ENCODE measurements at places on chromosomes 3 and 15.
A peak's percentile ranks its signal among the peaks of the same experiment; 100 is the strongest.

GRCh38 chr3:194137008-194137505, 1.1 kb downstream of the HES1 start:
- DNase-seq: peak; percentile 39

DNA sequence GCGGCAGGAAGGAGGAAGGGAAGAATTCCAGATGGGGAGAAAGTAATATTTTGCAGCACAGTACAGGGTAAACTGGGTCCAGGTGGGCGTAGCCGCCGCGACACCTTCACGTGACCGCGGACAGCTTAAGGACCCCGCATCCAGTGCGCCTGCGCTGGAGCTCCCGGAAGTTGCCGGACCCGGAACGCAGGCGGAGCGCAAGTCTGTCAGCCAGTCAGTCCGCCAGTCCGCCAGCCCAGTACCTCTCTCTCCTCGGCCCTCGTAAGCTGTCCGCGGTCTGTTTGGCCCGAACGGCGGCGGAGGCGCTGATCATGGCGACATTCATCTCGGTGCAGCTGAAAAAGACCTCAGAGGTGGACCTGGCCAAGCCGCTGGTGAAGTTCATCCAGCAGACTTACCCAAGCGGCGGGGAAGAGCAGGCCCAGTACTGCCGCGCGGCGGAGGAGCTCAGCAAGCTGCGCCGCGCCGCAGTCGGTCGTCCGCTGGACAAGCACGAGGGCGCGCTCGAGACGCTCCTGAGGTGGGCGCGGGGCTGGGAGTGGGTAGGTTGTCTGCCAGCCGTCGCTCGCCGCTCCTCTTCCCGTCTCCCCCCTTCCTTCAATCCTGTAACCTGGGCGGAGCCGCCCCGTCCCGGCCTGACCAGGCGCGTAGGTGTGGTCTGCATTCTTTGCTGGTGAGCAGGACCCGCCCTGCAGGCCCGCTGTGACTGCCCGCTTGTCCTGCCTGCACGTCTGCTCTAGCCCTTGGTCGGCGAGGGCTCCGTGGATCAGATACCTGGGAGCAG, at the start of gene PDCD6IP:
PDCD6IP (plus strand) TSS at position 213 of the 784 bp plus-strand sequence; CDS start at position 312, 99 bp downstream.
- DNase-seq: peak; percentile 93

GRCh38 chr3:42045708-42046243, 45.4 kb upstream of the TRAK1 start:
- DNase-seq: no peak

DNA sequence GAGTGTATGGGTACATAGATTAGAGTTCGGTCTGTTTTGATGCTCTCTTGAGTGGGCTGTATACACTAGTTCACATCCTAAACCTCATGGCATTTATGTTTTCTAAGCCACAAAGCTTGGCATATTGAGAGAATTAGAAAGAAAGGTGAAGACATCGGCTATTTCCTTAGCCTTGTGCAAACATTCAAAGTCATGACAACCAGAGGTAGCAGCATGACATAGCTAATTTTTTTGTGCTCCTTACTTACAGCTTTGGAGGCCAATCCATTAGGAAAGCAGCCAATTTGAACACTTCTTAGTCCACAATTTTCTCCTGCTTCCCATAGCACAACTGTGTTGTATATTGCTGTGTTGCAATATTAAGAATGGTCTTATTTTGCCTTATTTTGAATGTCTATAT, 21.5 kb upstream of the AADAC start:
- no peak for DNase-seq

GRCh38 chr3:71264840-71265239, 318.7 kb downstream of the FOXP1 start:
- no peak for DNase-seq

DNA sequence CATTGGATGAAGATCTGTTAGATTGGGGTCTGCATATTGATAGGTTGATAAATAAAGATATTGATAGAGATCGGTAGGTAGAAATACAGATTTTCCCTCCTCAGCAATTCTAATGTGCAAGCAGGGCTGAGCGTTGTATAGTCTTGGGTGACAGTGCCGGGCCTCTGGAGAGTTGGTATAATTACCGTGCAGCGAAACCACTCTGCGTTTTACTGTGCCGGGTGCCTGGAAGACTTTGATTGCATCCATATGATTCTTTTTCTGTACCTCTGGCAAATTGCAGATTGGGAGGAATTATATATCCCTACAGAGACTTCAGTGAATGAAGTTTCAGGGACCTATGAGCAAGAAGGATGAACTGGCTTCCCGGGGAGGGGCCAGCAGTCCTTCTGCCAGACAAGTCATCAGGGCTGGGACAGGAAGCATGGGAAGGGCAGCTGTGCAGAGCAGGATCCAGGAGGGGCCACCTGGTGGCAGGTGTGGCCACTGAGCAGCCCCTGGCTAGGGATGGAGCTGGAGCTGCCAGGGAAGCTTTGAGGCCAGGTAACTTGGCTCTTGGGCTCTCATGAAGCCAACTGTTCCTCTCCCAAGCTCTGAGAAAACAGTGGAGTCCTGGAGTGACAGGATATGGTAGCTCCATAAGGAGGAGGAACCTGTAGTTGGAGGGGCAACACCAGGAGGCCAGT, 132.5 kb downstream of the APBA2 start:
- no peak for DNase-seq

DNA sequence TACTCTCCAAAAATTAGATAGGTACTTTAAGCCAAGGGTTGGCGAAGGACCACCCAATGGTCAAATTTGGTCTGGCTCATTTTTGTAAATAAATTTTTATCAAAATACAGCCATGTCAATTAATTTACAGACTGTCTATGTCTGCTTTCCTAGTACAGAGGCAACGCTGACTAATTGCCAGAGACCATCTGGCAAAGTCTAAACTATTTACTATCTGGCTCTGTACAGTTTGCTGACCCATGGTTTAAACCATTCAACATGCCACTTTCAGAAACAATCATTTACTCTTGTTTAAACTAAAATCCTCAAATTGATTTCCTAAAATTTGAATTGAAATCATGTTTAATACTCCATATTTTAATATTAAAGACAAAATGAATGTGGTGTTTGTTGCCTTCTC, 25.9 kb downstream of the CBLB start:
- no peak for DNase-seq

GRCh38 chr3:113454057-113454456, 12.8 kb upstream of the CFAP44 start:
- no peak for DNase-seq

DNA sequence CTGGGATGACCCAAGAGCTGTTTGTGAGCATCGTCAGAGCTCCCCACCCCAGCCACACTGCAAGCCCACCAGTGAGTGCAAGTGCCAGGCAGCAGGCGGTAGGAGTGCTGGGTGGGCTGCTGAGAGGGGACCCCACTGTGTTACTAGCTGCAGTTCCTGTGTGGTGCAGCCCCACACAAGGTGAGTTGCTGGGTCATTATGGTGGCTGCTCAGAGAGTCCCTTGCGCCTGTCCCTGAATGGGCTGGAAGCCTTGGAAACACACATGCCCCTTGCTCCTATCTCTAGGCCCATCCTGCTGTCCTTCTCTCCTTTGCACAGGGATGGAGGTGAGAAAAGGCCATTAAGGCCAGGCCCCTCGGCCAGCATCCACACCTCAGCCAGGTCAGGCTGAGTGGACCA, 83.7 kb downstream of the SEC22A start:
- no peak for DNase-seq

- peak; percentile 57 for DNase-seq
These were observed 80.6 kb downstream of the GTF2E1 start for GRCh38 chr3:120823156-120823555.

GRCh38 chr15:70426096-70426821, 328.5 kb upstream of the TLE3 start:
- no peak for DNase-seq

- no peak for DNase-seq
These were observed 217.0 kb downstream of the SATB1 start for GRCh38 chr3:18208091-18208490.

DNA sequence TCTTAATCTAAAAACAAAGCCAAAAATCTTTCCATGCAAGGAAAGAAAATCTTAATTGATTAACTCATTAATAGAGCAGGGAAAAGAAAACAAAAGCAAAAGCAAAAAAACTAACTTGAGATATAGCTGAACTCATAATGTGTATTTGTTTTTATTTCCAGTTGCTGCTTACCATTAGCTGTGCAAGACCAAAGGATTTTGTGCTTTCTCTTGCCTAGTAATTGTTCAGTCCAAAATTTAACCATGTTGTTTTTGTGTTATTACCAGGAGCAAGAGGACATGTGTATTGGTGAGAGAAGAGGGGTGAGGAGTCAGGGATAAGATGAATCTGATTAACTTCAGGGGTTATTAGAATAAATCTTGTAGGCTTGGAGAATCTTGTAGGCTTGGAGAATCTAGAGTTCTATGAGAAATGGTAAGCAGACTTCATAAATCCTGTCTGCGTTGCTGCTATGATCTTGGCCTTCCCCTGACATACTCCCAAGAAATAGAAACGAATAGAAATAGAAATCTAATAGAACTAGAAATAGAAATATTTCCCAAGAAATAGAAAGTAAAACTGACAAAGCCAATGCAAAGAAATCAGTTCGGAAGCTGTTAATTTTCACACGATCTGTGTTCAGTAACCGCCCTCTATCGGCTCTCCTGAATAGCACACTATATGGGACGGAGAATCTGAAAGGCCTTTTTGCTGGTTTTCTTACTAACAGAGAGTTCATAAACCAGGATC, 72.6 kb upstream of the TNFSF10 start:
- no peak for DNase-seq

DNA sequence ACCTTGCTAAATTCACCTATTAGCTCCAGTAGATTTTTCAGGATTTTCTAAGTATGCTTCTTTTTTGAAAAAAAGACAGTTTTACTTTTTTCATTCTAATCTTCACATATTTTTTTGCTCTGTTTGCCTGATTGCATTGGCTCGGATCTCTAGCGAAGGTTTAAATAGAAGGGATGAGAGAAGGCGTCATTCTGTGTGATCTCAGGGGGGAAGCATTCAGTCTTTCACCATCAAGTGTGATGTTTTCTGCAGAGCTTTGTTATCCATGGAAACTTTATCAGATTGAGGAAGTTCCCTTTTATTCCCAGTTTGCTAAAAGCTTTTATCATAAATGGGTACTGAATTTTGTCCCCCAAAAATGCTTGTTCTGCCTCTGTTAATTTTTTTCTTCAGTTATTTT, 120.3 kb downstream of the LRRK1 start:
- DNase-seq: no peak

- DNase-seq: no peak
These were observed 345.7 kb upstream of the TRIM42 start for GRCh38 chr3:140332131-140332530.

- no peak for DNase-seq
These were observed 37.1 kb upstream of the IL12A start for GRCh38 chr3:159951540-159951939.

DNA sequence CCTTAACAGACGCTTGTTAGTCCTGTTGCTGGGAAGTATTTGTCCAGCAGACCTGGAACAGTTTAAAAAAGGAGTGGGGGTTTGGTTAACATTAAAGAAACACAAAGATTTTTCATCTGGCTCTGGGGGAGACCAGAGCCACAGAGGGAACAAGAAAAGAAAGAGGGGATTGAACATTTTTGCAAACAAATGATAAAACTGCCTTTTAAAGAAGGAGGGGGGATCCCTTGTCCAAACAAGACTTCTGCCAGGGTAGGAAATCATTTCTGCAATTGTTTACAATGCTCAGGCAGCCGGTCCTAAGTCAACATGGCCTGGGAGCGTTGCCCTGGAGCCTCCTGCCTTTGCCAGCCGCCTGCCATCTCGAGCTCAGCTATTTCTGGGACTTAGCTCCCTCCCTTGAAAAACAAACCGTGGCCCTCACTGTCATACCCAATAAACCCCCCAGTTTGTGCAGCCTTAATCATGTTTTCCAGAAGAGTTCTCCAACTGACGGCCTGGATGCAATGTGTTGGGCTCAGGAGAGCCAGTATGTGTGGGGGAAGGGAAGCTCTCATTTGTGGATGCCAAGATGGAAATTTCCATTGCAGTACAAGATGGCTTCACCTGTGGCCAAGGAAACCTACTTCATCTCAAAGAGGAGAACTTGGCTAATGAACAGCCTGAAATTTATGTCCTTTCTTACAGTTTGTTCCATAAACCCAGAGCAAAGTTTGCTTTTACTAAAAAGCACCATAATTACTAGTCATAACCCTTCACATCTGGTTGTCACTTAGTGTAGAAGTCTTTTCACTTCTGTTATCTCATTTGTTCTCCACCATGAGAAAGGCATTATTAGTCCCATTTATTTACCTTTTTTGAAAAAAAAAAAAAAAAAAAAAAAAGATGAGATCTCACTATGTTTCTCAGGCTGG, 75.9 kb upstream of the RNU6-1 start:
- no peak for DNase-seq

DNA sequence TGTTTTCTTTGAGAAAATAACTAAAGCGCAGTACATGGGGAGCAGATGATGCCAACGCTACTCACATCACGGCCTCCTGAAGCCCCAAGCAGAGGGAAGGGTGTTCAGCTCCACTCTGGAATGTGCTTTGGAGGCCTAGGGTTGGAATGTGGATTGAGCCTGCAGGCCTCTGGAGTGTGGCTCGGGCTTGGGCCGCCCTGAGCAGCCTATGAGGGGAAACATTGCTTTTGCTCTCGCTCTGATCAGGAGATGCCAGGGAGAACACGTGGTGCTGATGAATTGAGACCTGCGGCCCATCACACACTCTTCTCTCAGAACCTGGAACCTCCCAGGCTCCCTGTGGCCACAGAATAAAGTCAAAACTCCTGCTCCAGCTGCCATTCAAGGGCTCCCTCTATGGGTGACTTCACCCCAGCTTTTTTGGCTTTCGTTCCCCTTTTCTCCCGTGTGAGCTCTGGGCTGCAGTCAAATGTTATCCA, 23.3 kb downstream of the CCDC13 start:
- no peak for DNase-seq

DNA sequence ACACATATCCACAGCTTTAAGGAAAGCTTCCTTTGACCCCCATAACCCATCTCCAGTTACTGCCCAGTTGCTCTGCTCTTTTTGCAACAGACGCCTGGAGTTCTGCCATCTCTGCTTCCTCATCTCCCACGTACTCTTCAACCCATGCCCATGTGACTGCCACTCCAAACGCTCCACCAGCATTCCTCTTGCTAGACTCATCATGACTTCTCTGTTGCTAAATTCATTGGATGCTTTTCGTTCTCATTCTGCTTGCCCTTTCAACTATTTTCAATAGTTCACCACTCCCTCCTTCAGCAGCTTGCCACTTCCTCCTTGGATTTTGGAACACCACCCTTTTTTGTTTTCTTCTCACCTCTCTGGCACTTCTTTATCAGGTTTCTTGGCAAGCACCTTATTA, 2.7 kb upstream of the KNSTRN start:
- DNase-seq: peak; percentile 42

- DNase-seq: no peak
These were observed 8.8 kb downstream of the TMOD3 start for GRCh38 chr15:51838270-51838669.

GRCh38 chr3:72487946-72488737, 360.1 kb downstream of the SHQ1 start:
- DNase-seq: no peak
